Stimulated activated naive CD8-positive, alpha-beta T cell treated with anti-CD3 and anti-CD28 coated beads, Interleukin-15, Interleukin-2, amounts not matched to agents 100 U/mL and 50 U/mL, for 24 hours (primary cell): ENCODE measurements at places on chromosomes 2 and 18.

- DNase-seq, result no peak
These were observed 21.2 kb downstream of the TGFA start for GRCh38 chr2:70532244-70532935.

GRCh38 chr2:181314551-181314950 is 142.6 kb upstream of the ITGA4 start:
- DNase-seq, result no peak

- no peak for DNase-seq
These were observed 274.4 kb upstream of the RAB6C start for GRCh38 chr2:129705085-129705484.

DNA sequence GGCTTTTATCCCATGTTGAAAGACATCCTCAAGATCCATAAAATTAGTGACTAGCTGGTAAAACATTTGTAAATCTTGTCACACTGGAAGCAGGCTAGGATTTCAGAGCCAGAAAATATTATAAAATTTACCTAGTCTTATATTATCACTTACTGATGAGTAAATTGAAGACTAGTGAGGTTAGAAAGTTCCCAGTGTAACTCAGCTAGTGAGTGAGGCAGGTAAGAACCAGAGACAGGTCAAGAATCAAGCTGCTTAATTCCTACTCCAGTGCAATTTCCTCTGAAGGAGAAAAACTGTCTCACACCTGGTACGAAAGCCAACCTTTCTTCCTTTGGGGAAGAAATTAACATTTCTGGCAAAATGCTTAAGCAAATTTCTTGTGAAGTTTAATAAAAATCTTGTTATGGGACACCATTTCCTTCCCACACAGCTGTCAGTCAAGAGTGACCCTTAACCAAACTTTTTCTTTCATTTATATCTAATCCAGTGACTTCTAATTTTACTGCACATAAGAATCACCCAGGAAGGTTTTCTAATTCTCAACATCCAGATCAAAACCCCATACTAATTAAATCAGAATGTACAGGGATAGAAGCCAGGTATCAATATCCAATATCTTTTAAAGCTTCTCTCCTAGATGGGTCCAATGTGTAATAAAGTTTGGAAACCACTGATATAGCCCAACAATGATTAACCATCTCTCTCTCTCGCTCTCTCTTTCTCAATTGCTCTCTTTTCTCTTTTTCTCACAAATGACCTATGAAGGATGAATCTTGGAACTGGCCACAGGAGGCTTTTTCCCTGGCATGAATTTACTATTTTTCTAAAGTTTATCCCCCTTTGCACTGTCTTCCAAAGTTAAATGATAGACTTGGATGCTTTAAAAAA is 264.3 kb upstream of the SLC39A10 start:
- no peak for DNase-seq

- no peak for DNase-seq
These were observed 737.4 kb upstream of the SALL3 start for GRCh38 chr18:78242254-78242643.

DNA sequence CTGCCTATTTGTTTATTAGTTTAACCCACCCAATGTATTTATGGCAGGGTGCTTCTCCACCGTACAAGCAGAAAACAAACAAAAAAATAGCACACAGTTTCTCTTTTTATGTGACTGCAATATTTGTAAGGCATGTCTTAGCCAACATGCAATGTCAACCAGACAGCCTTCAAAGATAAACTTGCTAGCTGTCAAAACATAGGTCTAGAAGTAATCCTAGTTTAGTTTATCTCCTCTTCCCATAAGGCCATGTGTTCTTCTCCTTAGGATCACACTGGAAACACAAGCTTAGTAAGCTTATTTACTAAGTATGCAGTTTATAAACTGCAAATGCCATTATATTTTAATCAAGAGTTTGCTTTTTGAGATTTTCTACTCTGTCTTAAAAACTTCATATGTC is 75.6 kb downstream of the LDAH start:
- no peak for DNase-seq

DNA sequence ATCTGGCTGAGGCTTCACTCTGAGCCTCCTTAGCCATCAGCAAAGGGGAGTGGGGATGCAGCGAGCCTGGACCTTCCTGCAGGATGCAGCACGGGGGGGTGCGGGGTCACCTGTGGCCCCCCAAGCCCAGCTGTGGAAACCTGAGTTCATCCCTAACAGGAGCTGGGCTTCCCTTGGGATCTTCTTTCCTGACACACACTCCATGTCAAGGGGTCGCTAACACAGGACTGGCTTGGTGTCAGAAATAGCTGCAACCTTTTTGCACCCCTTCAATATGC is 174.7 kb downstream of the RTP5 start:
- no peak for DNase-seq

DNA sequence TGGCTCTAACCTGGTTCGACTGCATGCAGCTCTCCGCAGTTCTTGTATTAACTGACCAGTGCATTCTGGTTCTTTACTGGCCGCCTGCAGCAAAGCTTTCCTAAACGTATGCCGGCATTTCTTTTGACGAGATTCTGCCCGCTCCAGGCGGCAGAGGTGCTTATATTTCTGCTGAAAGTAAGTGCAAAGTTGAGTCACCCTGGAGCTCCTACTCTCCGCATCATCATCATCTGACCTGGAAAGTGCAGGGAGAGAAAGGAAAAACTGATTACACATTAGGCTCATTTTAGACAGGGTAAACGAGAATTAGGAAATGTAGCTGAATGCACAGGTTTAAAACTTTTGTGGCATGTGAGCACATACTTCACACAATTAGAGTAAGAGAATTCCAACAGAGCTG is 57.9 kb downstream of the INO80D start:
- DNase-seq, result no peak

- DNase-seq, result no peak
These were observed 2.5 kb downstream of the SP3 start for GRCh38 chr2:173962583-173963110.

DNA sequence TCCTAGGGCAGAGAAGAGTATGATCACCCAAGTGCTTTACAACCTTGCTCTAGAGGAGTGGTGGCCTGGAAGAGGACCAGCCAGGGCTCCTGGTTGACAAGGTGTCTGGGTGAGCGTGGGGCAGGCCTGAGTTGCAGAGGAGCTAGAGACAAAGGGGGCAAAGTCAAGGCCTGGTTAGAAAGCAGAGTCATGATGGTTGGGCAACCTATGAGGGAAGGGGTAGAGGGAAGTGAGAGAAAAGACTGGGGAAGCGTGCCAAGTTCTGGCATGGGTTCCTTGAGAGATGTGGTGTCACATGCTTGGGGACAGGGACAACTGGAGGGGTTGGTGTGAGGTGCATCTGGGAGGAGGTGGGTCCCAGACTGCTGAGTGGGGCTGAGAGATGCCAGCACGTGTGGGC is 13.5 kb downstream of the ZFP36L2 start:
- no peak for DNase-seq

GRCh38 chr2:120436885-120437603 is 91.1 kb downstream of the INHBB start:
- peak; percentile 29 for DNase-seq

DNA sequence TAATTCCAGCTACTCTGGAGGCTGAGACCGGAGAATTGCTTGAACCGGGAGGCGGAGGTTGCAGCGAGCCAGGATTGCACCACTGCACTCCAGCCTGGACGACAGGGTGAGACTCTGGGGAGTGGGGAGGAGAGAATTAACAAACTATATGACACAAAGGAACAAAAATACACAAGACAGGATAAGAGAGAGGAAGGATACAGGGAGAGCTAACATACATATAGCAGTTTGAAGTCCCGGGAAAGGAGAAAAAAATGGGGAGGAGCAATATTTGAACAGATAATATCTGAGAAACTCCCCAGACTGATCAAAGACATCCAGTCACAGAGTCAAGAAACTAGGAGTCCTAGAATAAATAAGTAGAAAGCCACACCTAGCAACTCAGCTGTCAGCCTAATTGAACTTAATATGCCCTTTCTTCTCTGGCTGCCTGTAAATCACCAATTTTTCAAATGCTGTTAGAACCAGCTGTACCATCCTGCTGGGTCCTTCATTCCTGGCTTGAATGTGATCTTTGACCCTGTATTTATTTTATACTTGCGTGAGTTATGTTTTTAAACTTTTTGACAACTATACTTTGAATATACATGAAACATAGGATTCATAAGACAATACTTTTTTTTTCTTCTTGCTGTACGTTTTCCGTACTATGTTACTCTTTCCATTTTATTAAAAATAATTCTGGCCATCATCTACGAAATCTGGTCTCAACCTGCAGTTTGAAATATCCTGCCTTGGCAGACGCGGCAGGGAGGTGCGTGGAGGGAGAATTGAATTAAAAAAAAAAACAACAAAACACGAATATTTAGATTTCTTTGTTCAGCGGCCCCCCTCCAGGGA is 876 bp upstream of the CYP27A1 start:
- DNase-seq, result no peak

DNA sequence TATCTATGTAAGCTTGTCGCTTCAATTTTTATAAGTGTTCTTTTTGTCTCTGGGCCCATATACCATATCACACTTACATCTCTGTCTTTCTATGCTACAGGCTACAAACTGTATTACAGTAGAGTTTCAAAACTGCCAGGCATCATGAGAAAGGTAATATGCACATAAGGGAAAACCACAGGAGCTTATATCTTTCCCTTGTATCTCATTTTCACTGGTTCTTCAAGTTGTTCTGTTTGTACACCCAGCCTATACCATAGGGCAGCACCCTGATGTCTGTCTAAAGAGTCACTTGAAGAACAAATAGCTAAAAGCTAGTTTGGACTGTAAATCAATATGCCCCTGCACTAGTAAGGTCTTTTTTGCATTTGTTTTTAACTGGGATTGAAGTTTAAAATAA is 366.7 kb downstream of the FIGN start:
- DNase-seq, result no peak

DNA sequence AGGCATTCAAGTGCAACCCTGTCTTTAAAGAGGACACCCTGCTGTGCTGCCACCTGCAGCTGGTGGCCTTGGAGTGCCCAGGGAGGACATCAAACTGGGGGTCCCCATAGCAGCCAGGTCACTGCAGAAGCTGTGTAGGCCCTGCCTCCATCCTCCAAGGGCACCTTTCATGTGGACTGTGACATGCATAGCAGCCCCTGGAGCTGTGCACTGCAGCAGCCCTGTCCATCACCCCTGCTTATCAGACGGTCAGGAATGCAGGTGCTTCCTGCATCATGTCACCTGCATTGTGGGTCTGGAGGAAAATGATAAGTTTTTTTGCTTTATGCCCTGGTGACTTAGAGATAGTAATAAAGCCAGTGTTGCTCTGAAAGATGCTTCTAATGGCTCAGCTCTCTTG is 155.7 kb downstream of the DYSF start:
- no peak for DNase-seq

GRCh38 chr18:70158992-70159717 is 46.3 kb downstream of the RTTN start:
- DNase-seq, result no peak

DNA sequence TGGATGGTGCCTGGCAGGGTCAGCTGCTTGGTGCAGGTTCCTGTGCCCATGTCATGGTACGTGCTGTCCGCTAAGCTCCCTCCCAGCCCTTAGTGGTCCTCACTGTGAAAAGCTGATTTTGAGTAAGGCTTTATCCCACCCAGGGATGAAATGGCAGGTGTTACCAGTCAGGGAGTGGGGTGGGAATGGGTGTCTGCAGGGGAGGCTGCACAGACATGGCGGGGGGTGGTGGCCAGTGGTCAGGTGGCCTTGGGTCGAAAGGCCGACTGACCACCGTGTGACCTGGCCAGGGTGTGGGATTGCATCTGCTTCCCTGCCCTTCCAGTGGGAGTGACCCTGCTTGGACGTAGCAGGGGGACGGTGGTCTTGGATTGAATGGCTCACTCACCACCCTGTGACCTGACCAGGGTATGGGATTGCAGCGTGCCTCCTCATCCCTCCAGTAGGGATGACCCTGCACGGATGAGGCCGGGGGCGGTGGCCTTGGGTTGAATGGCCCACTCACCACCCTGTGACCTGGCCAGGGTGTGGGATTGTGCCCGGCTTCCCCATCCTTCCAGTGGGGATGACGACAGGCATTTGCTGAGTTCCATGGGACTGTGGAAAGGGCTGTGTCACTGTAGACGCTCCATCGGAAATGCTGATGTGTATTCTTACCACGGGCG is 29.8 kb downstream of the AGAP1 start:
- no peak for DNase-seq

- no peak for DNase-seq
These were observed 69.7 kb upstream of the FOSL2 start for GRCh38 chr2:28322981-28323396.

- DNase-seq, result no peak
These were observed 793 bp downstream of the CNRIP1 start for GRCh38 chr2:68318914-68319397.

DNA sequence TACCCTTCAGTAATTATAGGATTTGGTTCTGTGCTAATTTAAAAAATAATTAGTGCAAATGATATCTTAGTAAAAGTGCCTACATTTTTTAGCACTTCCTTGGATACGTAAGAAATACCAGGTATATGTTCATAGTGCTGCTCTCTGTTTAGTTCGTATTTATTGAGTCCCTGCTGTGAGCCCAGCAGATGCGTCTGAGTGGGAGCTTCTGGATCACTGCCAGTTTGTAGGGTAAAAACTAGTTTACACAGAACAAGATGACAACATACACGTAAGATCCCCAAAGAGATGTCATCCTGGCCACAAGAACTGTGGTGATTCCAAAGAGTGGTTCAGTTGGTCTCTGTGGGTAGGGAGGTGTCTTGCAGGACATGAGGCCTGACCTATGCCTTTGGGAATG is 103.2 kb downstream of the CTIF start:
- DNase-seq, result no peak

DNA sequence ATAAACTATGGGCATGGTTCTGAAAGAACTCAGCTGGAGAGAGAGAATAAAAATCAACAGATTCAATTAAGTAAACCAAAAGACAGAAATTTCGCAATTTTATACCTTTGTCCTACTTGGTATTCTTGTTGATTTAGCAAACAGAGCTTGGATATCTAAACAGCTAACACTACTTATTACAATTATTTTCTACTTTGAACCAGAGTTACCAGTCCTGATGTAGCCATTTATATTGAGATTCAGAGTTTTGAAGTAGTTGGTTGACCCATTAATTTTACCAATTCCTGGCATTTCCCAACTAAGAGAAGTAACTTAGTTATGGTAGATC is 48.9 kb downstream of the ASXL2 start:
- no peak for DNase-seq

DNA sequence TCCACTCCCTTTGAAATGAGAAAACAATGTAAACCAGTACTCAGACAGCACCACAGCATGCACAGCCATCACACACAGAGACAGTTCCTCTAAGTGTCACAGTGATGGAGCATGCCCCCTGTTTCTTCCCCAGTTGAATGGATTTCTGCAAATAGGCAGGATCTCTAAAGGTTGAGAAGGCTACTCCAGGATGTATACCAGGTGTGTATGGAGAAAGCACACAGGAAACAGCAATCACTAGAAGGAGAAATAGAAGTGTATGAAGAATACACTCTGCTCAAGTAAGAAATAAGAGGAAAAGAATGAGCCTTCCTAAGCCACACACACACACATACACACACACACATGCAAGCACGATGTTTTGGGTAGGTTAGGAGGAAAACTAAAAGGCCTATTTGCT is 38.6 kb upstream of the BZW1 start:
- DNase-seq, result no peak

DNA sequence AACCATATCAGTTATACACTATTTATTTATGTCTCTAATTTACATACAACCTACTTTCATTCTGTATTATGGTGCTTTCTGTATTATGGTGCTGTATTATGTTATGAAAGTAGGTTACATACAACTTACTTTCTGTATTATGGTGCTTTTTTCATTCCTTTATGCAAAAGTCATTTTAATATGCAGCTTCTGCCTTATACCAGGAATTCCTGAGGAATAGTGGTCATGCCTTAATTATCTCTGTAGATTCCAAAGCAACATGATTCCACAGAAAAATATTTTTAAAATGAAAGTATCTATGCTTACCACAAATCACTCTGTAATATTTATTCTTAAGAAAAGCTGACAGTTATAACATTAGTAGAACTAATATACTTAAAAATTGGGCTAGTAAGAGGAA is 922.0 kb upstream of the NRXN1 start:
- DNase-seq, result no peak
